Cortex of kidney (tissue), 1 donor: ENCODE measurements at places on chromosomes 7 and 10.

GRCh38 chr7:21134631-21135030 lies 293.3 kb upstream of the SP4 start:
- DNase-seq = no peak

- no peak for DNase-seq
Observed at GRCh38 chr10:42937649-42938180, 139.2 kb upstream of the RET start.

- no peak for DNase-seq
Observed at GRCh38 chr7:42877862-42878261, 34.0 kb downstream of the C7orf25 start.

GRCh38 chr10:71045204-71045809 lies 156.9 kb upstream of the PCBD1 start:
- DNase-seq = no peak

DNA sequence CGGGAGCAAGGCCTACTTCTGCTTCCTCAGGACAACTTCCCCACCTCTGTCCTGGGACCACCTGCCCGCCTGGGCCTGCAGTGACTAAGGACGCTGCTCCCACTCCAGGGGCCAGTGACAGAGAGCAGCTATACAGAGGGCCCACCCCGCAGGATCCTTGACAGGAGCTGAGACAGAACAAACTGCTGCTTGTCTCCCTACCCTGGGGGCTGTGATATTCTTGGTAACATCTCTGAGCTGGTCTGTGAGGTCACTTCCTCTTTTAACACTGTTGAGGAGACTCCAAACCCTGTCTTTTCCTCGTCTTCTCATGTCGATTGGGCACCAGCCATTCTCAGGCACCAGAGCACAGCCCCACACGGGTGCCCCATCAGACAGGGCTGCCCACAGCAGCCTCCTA lies 6.9 kb upstream of the MRPS24 start:
- no peak for DNase-seq

DNA sequence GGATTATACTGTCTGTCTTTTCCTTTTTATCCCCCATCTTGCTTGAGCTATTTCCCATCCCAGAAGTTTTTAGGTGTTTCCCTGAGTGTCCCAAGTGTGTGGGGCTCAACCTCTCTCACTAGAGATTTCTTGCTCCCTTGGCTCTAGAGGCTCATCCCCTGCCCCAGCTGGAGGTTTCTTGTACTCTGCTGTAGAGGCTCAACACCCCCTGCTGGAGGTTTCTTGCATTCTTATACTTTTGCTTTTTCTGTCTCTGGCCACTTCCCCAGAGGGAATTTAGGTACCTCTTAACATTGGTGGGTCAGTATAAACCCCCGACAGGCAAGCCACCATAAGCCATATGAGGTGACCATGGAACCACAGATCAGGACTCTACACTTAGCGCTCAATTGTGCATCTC lies 114.2 kb upstream of the FAM3C start:
- no peak for DNase-seq

- no peak for DNase-seq
Observed at GRCh38 chr10:86931872-86932271, 25.5 kb downstream of the MMRN2 start.
